ENCODE measurements at places on chromosomes 5 and 9. TPM values are rescaled to one million over a fixed set of nuclear protein-coding genes. Genes with fewer than 3 reads are reported as not detected.

SPATA31A3 gene
- total RNA-seq = not detected

DELE1 gene
- total RNA-seq = 88.1 TPM

VCAN gene
- 44.1 TPM for total RNA-seq

SLC22A4 gene
- 17.5 TPM for total RNA-seq

DDX31 gene
- 28.8 TPM for total RNA-seq

SLC27A6 gene
- 0.16 TPM for total RNA-seq

UGT3A2 gene
- total RNA-seq = not detected

OSMR gene
- total RNA-seq = 86.1 TPM

SPRY4 gene
- total RNA-seq = 41.9 TPM

PCDHA1 gene
- total RNA-seq = 0.07 TPM

DNA sequence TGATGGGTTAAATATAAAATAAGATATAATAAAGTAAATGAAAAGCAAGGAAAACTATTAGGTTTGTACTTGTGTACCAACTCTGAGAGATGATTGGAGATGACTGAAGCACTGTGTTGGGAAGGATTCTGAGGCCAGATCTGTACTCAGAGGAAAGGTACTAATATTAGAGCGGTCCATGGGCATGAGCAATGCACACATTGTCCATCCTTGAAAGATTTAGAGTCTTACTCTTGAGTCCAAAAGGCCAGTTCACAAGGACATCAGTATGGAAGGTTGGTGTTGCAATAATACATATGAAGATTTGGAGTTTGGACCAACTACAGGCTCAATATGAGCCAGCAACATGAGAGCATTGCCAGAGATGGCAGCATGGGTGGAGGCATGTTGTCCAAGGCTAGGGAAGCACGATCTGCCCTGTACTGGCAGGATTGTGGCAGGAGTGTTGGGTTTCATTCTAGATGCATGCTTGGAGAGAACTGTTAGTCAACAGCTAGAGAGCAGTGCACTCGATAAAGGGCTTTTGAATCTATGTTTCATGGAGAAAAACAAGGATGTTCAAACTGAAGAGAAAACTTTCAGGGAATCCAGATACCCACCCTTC is 84.4 kb downstream of the TMEM215 start:
- no peaks in the 10 kb centered on the region for H3K4me1 ChIP-seq
- no peak overlapping the region for H3K4me3 ChIP-seq
- H3K27ac ChIP-seq = no peak overlapping the region
- no peaks in the 10 kb centered on the region for H3K36me3 ChIP-seq

- H3K27me3 ChIP-seq = no peaks in the 10 kb centered on the region
- H3K4me1 ChIP-seq = peaks cover 15% of the 10 kb centered on the region
- DNase-seq = no peak
- H3K4me3 ChIP-seq = no peak overlapping the region
Observed at GRCh38 chr5:117299936-117300328, 725.3 kb upstream of the SEMA6A start.

GRCh38 chr9:29213417-29214153 is 1640.3 kb upstream of the C9orf72 start:
- peak; percentile 46 for DNase-seq
- H3K4me3 ChIP-seq = peak within 1 kb of the TSS; percentile 86
- H3K27ac ChIP-seq = peak within 1 kb of the TSS; percentile 47
- H3K36me3 ChIP-seq = no peaks in the 10 kb centered on the region
- H3K27me3 ChIP-seq = no peaks in the 10 kb centered on the region

GRCh38 chr5:83364312-83365299 is 106.9 kb upstream of the VCAN start:
- H3K27ac ChIP-seq = no peak overlapping the region
- DNase-seq = no peak
- H3K36me3 ChIP-seq = no peaks in the 10 kb centered on the region
- peaks cover 9% of the 10 kb centered on the region for H3K4me1 ChIP-seq

- H3K27me3 ChIP-seq = no peaks in the 10 kb centered on the region
- DNase-seq = no peak
- H3K36me3 ChIP-seq = peaks cover 17% of the 10 kb centered on the region
- H3K4me3 ChIP-seq = no peak overlapping the region
Observed at GRCh38 chr5:113378081-113378480, 56.7 kb downstream of the TSSK1B start.

GRCh38 chr9:87862536-87863268 is 20.0 kb upstream of the SPATA31E1 start:
- no peak overlapping the region for H3K4me3 ChIP-seq
- H3K36me3 ChIP-seq = no peaks in the 10 kb centered on the region
- peak; percentile 72 for DNase-seq
- no peaks in the 10 kb centered on the region for H3K27me3 ChIP-seq
- H3K4me1 ChIP-seq = peaks cover 12% of the 10 kb centered on the region

- no peaks in the 10 kb centered on the region for H3K36me3 ChIP-seq
- no peak overlapping the region for H3K27ac ChIP-seq
- H3K27me3 ChIP-seq = no peaks in the 10 kb centered on the region
- H3K4me1 ChIP-seq = no peaks in the 10 kb centered on the region
- no peak overlapping the region for H3K4me3 ChIP-seq
Observed at GRCh38 chr5:155926766-155927165, 400.2 kb upstream of the SGCD start.

DNA sequence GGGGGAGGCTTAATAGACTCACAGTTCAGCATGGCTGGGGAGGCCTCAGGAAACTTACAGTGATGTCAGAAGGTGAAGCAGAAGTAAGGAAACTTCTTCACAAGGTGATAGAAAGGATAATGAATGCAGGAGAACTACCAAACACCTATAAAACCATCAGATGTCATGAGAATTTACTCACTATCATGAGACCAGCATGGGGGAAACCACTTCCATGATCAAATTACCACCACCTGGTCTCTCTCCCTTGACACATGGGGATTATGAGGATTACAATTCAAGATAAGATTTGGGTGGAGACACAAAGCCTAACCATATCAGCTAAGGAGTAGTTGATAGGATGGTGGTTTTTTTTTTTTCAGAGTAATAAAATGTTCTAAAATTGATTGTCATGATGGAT is 201.8 kb downstream of the CDH12 start:
- no peak for DNase-seq
- H3K4me3 ChIP-seq = no peak overlapping the region
- H3K27ac ChIP-seq = no peak overlapping the region
- no peaks in the 10 kb centered on the region for H3K36me3 ChIP-seq
- peaks cover 9% of the 10 kb centered on the region for H3K4me1 ChIP-seq

- H3K27me3 ChIP-seq = no peaks in the 10 kb centered on the region
- no peak overlapping the region for H3K27ac ChIP-seq
- no peaks in the 10 kb centered on the region for H3K4me1 ChIP-seq
- no peaks in the 10 kb centered on the region for H3K36me3 ChIP-seq
Observed at GRCh38 chr9:40913096-40913719, 215.3 kb downstream of the FOXD4L6 start.

DNA sequence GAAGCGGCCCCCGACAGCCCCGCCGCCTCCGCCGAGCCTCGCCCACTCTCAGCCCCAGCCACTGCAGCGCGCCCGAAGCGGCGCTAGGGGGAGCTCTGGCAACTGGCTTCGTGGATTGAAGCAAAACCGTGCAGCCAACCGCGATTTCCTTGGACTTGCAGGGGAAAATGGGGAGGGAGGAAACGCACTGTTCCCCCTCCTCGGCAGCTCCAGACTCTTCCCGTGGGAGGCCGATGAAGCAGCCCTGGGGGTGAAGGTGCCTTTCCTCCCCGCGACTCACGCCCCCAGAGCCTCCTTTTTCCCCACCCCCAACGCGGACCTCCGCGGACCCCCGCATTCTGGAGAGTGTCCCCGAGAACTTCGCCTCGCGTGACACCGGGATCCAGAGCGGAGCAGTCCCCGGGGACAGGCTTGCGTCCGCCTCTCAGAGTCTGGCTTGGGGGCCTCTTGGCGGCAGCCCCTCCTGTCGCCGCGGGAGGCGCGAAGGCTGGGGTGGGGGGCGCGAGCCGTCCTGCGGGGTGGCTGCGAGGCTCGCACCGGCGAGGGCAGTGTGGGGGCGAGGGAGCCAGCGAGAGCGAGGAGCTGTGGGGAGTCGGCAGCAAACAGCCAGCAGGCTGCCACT is 3.8 kb downstream of the IER5L start:
- peak overlapping the region; percentile 82 for H3K4me3 ChIP-seq
- H3K36me3 ChIP-seq = peaks cover 6% of the 10 kb centered on the region
- no peak overlapping the region for H3K27ac ChIP-seq
- DNase-seq = peak; percentile 91
- H3K4me1 ChIP-seq = peaks cover 7% of the 10 kb centered on the region

- H3K27me3 ChIP-seq = no peaks in the 10 kb centered on the region
- H3K4me1 ChIP-seq = peaks cover 60% of the 10 kb centered on the region
- no peak overlapping the region for H3K27ac ChIP-seq
- DNase-seq = no peak
Observed at GRCh38 chr5:169351721-169352120, 50.8 kb upstream of the SLIT3 start.

DNA sequence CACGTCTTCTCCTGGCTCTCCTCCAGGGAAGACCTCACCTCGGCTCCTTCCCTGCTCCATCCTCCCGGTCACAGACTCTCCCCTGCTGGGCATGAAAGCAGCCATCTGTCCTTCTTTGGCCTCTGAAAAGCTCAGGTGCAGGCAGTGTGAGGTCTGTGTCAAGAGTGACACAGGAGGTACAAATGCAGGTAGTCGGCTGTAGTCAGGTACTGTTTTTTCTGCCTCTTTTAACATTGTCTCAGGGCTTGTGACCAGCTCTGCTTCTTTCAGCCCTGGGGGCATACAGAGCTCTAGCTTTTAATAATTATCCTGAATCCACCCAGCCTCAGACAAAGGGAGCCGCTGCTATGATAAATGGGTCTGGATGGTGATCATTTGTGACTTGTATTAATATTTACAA is 46.4 kb downstream of the C5orf15 start:
- no peak overlapping the region for H3K27ac ChIP-seq
- no peak for DNase-seq
- no peaks in the 10 kb centered on the region for H3K36me3 ChIP-seq
- H3K4me3 ChIP-seq = no peak overlapping the region
- peaks cover 37% of the 10 kb centered on the region for H3K27me3 ChIP-seq
- H3K4me1 ChIP-seq = no peaks in the 10 kb centered on the region

GRCh38 chr5:140674211-140674610 is 835 bp upstream of the DND1 start:
- H3K36me3 ChIP-seq = peaks cover 76% of the 10 kb centered on the region
- H3K4me3 ChIP-seq = no peak overlapping the region
- no peaks in the 10 kb centered on the region for H3K27me3 ChIP-seq
- H3K4me1 ChIP-seq = no peaks in the 10 kb centered on the region
- DNase-seq = peak; percentile 11
- H3K27ac ChIP-seq = no peak overlapping the region

DNA sequence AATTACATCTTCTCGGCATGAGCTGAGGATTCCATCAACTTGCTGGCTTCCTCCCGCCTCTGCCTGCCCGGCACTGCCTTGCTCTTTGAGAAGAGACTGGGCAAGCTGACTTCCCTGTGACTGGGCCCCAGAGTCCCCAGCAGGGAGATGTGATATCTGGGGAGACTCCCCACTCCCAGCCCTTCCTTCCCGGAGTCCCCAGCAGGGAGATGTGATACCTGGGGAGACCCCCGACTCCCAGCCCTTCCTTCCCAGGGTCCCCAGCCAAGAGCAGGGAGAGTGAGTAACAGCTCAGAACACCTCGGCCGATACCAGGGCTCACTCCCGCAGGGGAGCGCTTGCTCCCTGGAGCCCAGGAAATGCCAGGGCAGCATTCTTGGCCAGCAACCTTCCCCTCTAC is 90.1 kb upstream of the NEURL1B start:
- no peaks in the 10 kb centered on the region for H3K4me1 ChIP-seq
- H3K36me3 ChIP-seq = no peaks in the 10 kb centered on the region
- no peak overlapping the region for H3K4me3 ChIP-seq
- H3K27ac ChIP-seq = no peak overlapping the region
- DNase-seq = no peak
- H3K27me3 ChIP-seq = peaks cover 14% of the 10 kb centered on the region

DNA sequence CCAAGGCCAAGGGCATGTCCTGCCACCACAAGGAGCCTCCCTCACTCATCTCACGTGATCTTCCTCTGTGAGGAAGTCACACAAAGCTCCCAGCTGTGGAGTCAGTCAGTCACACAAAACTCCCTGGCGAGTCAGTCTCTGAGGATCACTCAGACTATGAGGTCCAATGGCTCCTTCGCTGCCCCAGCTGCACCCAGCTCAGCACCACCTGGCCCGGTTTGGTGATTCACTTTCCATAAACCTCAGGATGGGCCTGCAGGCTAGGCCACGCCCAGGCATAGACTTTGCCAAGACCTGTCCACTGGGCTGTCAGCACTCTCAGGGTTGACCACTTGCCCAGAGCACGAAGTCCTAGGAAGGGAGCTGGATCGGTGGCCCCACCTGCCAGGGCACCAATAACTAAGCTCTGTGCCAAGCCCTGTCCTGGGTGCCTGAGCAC is 233.8 kb downstream of the HSPA4 start:
- peaks cover 22% of the 10 kb centered on the region for H3K4me1 ChIP-seq
- H3K27me3 ChIP-seq = no peaks in the 10 kb centered on the region
- no peak overlapping the region for H3K27ac ChIP-seq
- H3K4me3 ChIP-seq = peak overlapping the region; percentile 1
- H3K36me3 ChIP-seq = no peaks in the 10 kb centered on the region

- no peaks in the 10 kb centered on the region for H3K36me3 ChIP-seq
- peaks cover 6% of the 10 kb centered on the region for H3K4me1 ChIP-seq
- H3K27me3 ChIP-seq = no peaks in the 10 kb centered on the region
Observed at GRCh38 chr5:112381521-112381920, 37.6 kb downstream of the EPB41L4A start.

DNA sequence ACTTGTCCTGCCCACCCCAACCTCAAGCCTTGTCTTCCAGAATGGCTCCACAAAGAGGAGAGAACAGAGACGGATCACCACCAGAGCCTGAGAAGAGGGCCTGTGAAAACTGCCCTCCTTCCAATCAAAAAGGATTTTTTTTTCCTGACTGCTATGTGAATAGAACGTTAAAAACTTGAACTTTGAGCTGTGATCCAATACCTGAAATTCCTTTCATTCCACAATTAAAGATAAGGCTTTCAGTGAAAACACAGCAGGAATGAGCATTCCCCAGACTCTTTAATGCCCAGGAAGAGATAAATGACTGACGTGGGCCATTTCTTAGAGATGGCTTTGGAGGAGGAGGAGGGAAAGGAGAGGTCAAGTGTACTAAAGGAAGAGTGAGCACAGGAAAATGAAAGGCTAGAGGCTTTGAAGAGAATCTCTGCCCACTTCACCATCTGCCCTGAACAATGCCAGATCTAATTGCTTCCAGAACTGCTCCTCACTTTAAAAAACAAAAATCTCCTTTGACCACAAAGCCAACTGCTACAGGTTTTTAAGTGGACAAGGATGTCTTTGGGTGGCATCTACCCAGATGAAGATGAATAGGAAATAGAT is 177.9 kb upstream of the MAP3K1 start:
- DNase-seq = no peak
- H3K4me3 ChIP-seq = no peak overlapping the region
- no peaks in the 10 kb centered on the region for H3K27me3 ChIP-seq

DNA sequence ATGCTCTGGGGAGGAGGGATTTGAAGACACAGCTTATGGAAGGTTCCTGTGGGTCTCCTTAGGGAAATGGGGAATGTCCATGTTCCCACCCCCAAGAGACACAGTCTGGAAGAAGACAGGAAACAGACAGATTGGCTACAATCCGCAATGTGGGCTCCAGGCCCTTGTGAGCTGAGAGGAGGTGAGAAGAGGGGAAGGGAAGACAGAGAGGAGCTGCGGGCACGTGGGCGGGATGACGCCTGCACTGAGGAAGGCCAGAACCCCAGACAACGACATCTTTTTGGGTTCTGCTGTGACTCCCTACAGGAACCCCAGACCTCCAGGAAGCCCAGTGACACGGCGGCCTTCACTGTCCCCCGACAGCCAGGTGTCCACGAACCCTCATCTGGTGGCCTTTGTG is 29.9 kb upstream of the NKD2 start:
- no peaks in the 10 kb centered on the region for H3K4me1 ChIP-seq
- no peak overlapping the region for H3K4me3 ChIP-seq
- no peak for DNase-seq
- no peak overlapping the region for H3K27ac ChIP-seq
- H3K27me3 ChIP-seq = peaks cover 33% of the 10 kb centered on the region
- no peaks in the 10 kb centered on the region for H3K36me3 ChIP-seq

All from MCF 10A (cell line).